Hippocampal formation (tissue), 2 donors: ENCODE measurements at places on chromosomes 1 and 21.

- no peak for DNase-seq
Observed at GRCh38 chr1:151806170-151806569, 951 bp upstream of the LINGO4 start.

- no peak for DNase-seq
Observed at GRCh38 chr1:16614361-16615252, 1.2 kb upstream of the NBPF1 start.

- no peak for DNase-seq
Observed at GRCh38 chr1:219266524-219266923, 92.8 kb downstream of the LYPLAL1 start.

- no peak for DNase-seq
Observed at GRCh38 chr1:154807048-154807591, 63.0 kb downstream of the KCNN3 start.

GRCh38 chr1:47187231-47187925, 2.5 kb downstream of the PDZK1IP1 start:
- DNase-seq, result no peak

GRCh38 chr1:6530504-6531160, 23.7 kb downstream of the NOL9 start:
- no peak for DNase-seq

DNA sequence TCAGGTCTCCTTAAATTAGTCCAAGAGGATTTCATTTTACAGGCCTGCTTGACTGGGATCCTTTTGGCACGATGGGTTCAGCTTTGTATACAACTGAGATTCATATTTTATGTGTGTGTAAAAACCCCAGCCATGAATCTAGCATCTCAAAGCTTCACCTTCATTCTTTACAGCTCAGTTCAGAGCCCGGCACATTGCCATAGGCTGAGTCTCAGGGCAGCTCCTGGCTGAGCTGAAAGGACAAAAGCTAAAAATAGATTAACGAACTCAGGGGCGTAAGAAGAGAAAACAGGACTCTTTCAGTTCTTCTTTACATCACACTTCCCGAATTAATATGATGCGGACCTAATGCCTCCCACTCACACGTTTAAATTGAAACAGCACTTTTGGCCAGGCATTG, 262.8 kb upstream of the PBX1 start:
- no peak for DNase-seq

DNA sequence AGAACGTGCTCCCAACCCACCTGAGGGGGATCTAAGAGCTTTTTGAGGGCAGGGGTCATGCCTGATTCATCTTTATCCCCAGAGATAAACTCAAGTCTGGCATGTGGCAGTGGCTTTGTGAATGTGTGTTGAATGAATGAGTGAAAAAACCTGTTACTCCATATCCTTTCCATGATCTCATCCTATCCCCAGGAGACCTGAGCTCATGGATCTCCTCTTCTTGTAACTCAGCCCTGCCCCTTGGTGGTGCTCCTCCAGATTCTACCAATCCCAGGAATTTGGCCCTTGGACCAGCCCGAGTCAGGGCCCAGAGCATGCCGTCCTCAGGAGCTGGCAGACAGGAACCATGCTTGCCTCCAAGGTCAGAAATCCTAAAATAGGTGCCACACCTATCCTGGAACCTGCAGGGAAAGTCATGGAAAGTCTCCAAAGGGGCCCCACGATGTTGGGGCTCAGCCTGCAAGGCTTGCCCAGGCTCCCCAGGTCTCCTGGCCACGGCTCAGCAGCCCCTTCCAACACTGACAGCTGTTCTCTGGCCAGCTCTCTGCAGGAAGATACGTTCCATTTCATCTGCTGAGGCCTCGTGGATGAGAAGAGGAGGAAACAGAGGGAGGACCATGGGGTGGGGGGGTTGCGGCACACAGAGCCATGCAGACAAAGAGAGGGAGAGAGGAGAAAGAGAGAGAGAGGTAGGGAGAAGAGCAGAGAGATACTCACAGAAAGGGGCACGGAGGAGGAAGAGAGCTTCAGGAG, 214.6 kb downstream of the TRABD2B start:
- DNase-seq, result no peak

DNA sequence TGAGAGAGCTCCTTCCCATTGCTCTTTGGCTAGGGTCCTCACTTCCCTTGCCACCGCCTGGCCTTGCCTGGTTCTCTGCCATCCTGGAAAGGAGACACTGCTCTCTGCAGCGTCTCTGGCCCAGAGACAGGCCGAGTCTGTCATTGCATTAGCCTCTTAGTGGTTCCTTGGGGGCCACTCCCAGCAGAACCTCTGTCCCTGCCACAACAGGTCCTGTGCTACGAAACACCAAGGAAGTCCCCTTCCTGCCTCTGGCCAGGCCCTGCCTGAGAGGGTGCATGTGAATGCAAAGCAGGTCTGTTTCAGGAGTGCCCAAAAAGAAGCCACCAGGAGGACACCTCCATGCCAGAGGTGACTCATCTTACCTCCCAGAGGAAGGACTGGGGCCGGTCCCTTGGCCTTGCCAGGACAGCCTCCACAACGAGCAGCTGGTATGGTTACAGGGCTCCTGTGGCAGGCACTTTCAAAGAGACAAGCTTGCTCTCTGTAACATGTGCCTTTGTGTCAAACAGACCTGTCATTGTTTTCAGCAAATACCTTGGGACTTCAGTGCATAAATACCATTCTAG, 59.6 kb downstream of the VPS26C start:
- no peak for DNase-seq

GRCh38 chr1:211833174-211833820, 2.7 kb upstream of the LPGAT1 start:
- DNase-seq, result no peak

- DNase-seq, result no peak
Observed at GRCh38 chr1:202982715-202983430, 15.8 kb upstream of the CYB5R1 start.

- no peak for DNase-seq
Observed at GRCh38 chr1:229383188-229383587, 40.3 kb upstream of the CCSAP start.

DNA sequence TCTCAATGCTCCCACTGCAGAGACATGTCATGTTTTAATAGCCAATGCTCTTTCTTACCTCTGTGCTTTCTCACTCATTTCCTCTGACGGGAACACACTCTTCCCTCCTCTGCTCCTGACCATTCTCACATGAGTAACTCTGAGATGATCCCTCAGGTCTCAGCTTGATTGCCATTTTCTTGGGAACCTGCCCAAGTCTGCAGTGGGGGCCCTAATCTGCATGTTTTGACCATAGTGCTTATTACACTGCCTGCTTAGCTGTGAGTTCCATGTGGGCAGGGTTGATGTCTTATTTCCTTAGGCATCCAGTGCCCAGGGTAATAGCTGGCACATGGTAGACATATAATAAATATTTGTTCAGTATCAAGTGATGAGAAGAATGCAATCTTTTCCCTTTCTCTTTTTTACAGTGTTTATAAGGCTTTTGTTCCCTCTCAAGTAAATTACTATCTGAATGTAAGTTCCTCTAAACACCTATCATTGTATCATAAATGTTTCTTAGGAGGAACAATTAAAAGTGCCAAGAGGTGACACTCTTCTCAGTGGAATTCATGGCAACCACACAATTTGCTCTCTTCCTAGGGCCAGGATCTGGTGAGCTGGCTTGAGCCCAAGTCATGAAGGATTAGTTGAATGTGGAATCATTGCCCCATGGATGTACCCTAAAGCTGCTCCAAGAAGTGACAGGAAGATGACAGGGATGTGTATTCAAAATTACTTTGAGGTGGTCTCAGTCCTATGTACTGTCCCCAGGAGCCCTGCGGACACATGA, 485.4 kb upstream of the USP24 start:
- no peak for DNase-seq

DNA sequence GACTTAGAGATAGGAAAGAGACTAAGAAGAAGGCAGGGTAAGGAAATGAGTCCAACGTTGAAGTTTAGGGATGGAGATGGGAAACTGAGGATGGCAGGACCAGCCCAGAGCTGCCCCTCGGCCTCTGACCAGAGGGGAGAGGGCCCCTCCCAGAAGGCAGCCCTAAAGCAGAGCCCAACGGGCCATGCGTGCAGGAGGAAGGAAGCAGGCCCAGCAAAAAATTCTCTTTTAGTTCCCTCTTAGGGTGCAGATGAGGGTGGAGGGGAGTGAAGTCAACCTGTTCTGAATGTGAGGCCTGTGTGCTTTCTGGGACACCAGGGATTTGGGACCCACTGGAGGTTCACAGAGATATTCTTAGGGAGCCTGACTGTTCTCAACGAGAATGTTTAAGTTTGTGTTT, 225.4 kb downstream of the RHOU start:
- DNase-seq, result no peak

- DNase-seq, result no peak
Observed at GRCh38 chr1:32894019-32894600, 7.1 kb downstream of the TMEM54 start.

- no peak for DNase-seq
Observed at GRCh38 chr1:67280696-67281095, 27.0 kb upstream of the IL12RB2 start.

DNA sequence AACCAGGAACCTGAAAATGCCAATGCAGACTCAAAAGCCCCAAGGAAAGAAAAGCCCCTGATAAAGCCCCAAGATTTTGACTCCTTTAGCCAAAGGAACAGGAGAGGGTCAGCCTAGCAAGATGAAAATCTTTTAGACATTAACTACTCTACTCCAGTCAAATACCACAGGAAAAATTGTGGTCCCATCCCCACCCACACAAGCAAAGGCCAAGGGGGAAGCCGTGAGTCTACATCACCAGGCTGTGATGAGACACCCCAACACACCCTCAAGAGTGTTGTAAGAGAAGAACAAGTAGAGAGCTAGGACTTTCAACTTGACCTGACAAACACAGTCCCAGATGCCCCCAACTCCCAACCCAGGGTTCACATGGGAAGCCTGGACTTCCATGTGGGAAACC, 192.8 kb upstream of the NR5A2 start:
- DNase-seq, result no peak

- no peak for DNase-seq
Observed at GRCh38 chr1:59804301-59804700, 10.4 kb upstream of the HOOK1 start.

DNA sequence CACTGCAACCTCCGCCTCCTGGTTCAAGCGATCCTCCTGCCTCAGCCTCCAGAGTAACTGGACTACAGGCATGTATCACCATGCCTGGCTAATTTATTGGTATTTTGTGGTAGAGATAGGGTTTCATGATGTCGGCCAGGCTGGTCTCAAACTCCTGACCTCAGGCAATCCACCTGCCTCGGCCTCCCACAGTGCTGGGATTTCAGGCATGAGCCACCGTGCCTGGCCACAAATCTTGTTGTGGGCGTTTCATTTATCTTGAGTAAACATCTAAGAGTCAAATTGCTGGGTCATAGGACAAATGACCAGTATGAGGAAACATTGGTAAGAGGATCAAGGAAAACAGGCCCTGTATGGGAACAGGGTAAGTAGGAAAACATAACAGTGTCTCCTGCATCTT, 17.9 kb downstream of the TMEM200B start:
- no peak for DNase-seq

GRCh38 chr1:177865807-177866206, 104.1 kb downstream of the SEC16B start:
- no peak for DNase-seq

- DNase-seq, result no peak
Observed at GRCh38 chr21:43333298-43334062, 93.5 kb downstream of the SIK1 start.

DNA sequence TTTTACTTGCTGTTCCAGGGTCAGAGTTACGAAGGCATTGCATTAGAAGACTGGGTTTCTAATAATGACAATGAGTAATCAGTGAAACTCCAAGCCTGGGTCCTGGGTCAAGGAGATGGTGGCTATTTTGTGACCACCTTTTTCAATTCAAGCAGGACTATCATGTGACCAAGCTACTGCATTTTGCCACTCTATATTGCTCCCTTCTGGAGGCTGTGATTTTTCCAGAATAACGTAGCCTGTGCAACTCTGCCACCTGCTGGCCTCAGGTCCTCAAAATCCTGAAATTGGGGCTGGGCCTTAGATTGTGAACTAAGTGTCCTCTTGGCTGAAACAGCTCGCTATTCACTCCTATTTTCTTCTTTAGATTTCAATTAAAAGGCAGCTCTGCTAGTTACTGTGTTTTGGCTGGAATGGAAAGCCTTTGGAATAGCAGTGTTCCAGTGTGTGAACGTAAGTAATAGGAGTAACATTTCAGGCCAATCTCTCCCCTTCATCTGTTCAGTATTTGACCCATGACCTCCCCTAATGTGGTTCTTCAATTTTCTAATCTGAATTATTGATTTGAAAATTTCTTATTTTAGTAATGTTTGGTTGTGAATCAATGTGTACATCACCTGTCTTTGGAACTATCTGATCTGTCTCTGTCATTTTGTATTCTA, 52.9 kb upstream of the CD46 start:
- peak; percentile 44 for DNase-seq

- DNase-seq, result no peak
Observed at GRCh38 chr1:206469411-206469932, 804 bp upstream of the IKBKE start.

DNA sequence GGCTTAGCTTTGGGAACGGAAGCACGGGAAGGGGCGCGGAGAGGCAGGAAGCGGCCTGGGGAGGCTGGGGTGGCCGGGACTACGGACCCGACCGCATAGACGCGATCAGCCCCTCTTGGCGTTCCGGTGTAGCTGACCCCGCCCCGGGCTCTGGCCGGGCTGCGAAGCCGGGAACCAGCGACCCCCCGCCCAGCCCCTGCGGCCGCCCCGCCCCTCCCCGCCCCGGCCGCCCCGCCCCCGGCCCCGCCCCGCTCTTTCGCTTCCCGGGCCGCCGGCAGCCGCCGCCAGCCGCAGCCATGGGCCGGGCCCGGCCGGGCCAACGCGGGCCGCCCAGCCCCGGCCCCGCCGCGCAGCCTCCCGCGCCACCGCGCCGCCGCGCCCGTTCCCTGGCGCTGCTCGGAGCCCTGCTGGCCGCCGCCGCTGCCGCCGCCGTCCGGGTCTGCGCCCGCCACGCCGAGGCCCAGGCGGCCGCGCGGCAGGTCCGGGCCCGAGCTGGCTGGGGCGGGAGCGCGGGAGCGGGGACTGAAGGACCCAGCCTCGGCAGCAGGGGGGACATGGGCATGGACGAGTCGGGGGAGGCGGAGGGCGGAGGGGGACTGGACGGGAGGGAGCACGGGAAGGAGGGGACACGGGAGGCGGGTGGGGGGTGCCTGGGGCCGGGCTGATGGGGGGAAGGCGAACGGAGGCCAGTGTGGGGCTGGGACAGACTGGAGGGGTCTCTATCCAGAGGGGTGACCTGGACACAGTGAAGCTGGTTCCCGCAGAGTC, at the start of gene SELENON:
Gene SELENON, plus strand, starts transcription at position 259 of the 768 bp plus-strand sequence. Its CDS starts 38 bp downstream, at position 297.
- DNase-seq, result peak; percentile 39

DNA sequence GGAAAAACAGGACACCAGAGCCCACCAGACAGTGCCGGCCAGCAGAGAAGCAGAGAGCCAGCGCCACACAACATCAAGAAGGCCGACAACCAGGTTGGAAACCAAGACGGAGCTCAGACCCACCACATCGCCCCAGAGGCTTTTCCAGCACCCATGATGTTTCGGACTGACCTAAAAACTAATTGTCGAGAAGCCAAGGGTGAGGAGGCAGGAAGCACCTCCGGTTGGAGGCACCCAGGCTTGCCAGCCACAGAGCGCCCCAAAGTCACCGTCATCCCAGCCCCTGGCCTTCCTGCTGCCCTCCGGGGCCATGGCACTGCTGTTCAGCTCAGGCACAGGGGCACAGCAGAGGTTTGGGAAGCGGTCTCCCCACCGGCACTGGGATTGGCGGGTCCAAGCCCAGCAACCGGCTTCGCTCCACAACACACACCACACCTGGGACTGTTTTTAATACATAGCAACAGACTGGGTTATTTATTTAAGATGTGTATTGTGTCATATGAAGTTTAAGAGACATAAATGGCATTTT, 67.2 kb downstream of the SLC37A1 start:
- DNase-seq, result no peak
